ENCODE measurements at places on chromosomes 2 and 18.
A peak's percentile ranks its signal among the peaks of the same experiment; 100 is the strongest.

- peak; percentile 99 for DNase-seq
Observed at GRCh38 chr2:64750817-64751285, 97.1 kb upstream of the SERTAD2 start.

DNA sequence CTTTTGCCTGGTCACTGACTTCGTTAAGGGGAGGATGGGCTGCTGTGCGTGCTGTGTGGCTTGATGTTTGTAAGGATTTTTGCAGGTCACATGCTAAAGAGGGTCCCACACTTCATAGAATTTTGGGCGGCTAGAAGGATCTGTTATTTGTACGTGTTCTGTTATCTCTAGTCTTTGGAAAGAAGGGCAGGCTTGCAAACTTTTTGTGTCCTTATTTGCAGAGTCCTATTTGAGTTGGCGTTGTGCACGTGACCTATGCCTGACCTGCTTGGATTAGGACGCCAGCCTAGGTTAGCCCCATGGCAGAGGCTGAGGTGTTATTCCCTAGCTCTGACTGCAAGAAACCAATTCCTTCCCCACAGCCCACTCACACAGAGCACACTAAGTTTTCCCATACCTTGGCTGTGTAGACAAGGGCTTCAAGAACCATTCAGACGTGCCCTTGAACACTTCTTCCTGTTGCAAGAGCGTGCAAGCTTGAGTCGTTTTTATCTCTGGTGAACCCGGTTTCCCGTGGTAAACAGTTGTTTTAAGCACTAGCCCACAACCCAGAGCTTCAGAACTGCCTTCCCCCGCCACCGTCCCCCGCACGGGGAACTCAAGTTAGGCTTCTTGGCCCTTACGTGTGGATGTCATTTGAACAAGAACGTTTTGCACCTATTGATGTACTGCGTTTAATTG, 94.6 kb downstream of the LDLRAD4 start:
- DNase-seq: peak; percentile 9

GRCh38 chr2:3956406-3956805, 253.0 kb downstream of the DCDC2C start:
- DNase-seq: no peak

DNA sequence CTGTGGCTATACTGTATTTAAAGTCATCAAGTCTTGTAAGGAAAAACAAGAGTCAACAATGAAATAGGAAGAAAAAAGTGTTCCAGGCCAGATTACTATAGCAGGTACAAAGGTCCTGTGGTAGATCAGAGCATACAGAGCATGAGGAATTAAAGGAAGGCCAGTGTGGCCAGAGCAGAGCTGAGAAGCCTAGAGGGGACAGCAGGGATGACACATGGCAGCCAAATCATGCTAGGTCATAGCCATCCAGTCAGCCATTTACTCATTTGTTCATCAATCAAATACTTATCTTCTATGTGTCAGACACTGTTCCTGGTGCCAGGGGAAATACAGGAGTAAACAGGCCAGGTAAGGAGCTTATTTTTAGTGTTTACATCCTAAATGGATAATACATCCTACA, 24.3 kb downstream of the ADD2 start:
- DNase-seq: no peak

DNA sequence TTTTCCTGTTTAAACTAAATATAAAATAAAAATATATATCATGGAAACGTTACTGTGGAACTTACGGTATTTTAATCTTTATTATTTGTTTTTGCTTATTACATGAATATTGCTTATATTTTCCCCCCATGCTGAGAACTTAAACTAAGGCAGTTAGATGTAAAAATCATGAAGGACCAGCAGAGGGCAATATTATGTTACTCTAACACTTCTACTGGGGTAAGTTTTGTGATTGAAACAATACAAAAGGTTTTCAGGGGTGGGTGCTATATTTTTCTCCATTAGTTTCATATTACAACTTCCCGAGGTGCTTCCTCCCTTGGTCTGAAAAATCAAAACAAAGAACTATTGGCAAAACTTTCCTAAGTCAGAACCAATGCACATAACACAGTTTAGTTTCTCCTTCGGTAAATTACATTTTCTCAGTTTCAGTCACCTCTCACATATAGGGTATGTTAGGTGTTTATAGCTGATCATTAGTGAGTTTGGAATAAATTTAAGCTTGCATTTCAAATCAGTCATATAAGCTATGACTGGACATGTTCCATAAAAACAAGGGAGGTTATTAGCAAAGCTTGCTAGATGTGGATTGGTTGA, 54.8 kb downstream of the ZNF407 start:
- DNase-seq: no peak

GRCh38 chr2:128446049-128446873, 127.6 kb upstream of the HS6ST1 start:
- DNase-seq: no peak

GRCh38 chr2:16537347-16537746, 128.3 kb downstream of the CYRIA start:
- no peak for DNase-seq

GRCh38 chr18:63979409-63979920, 9.6 kb downstream of the SERPINB8 start:
- DNase-seq: peak; percentile 61

DNA sequence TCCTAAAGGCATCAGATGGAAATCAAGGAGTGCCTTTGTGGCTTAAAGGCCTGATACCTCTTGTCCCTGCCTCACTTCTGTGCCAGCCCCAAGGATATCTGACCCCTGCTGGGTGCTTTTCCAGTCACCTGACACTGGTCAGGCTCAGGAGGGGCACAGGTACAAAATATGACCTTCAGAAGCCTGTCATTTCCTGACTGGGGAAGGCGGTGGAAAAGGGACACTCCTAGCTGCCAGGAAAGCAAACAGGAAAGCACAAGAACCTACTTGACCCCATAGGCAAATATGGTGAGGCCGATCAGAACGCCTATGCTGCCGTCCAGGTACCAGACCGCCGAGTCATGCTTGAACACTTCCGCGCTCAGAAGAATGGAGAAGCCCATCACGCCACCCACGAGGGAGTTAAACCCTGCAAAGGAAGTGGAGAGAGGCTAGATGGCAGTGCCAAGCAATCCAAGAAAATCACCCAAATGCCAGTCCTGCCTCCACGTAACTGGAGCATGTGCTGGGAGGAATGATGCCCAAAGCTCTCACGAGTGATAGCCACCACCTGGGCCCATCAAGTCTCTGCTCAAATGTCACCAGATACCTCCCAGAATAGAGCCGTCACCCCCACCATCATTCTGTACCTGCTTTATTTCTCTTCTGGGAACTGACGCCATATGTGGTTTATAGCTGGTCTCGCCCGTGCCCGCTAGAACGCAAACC, 204.0 kb downstream of the MGAT5 start:
- DNase-seq: no peak

- no peak for DNase-seq
Observed at GRCh38 chr2:73223821-73224220, 9.2 kb downstream of the PRADC1 start.

- no peak for DNase-seq
Observed at GRCh38 chr2:239790721-239791120, 234.4 kb downstream of the NDUFA10 start.

DNA sequence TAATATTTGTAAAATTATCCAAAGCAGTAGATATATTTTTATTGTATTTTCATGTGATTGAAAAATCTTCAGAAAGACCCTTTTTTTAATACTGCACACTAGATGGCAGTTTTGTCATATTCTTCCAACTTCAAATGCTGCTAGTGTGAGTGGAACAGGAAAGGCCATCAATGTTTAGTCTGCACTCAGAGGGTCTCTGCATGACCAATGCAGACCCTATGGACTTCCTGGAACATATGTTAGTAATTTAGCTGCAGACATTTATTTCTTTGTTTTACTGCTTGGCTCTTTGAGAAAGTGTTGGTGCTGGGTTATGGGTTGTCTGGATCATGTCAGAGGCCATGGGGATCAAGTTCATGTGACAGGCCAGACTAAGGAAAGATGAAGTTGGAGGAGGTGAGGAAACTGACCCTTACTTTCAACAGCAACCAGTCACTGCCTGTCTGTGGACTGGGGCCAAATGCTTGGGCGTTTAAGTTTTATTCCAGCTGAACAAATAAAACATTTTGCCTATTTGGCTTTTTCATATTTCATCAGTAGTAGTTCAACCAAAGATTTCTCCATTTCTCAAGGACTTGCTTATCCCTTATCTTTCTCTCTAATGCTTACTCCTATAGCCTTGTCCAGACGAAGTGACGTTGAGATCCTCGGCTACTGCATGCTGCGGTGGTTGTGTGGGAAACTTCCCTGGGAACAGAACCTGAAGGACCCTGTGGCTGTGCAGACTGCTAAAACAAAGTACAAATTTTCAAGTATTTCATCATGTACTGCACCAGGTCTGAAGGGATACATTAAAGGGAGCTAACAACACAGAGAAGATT, 84.8 kb downstream of the VRK2 start:
- no peak for DNase-seq

DNA sequence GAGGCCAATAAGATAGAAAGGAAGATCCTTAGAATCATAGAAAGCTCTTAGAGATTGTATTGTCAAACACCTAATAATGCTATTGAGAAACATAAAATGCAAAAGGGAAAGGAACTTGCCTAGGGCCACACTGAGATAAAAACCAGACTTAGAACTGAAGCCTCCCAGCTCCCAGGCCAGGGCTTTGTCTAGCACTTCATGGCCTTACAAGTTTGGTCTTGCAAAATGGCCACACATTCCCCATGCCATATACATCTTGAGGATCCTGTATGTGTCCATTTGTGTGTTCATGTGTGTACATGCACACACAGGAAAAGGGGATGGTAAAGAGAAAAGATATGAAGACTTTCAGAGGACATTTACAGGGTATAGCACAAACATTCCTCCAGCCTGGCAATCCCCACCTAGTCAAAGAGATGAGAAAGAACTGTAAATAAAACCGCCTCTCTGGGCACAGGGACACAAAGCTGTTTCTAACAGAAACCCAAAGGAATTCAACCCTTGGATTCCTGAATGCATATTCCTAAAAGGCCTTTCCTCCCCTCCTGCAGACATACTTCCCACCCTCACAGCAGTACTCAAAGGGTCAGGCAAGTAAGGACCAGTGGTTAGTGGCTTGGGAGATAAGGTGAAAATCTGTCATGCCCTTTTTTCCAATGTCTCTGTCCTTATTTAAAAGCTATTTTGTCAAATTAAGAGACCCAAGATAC, 99.7 kb upstream of the KLHL29 start:
- no peak for DNase-seq

- DNase-seq: no peak
Observed at GRCh38 chr2:105671156-105671555, 73.6 kb upstream of the NCK2 start.

- no peak for DNase-seq
Observed at GRCh38 chr18:78751664-78752063, 228.0 kb upstream of the SALL3 start.

- DNase-seq: no peak
Observed at GRCh38 chr2:80035749-80036285, 268.7 kb downstream of the LRRTM1 start.

GRCh38 chr2:100119235-100119634, 23.2 kb downstream of the AFF3 start:
- DNase-seq: no peak

DNA sequence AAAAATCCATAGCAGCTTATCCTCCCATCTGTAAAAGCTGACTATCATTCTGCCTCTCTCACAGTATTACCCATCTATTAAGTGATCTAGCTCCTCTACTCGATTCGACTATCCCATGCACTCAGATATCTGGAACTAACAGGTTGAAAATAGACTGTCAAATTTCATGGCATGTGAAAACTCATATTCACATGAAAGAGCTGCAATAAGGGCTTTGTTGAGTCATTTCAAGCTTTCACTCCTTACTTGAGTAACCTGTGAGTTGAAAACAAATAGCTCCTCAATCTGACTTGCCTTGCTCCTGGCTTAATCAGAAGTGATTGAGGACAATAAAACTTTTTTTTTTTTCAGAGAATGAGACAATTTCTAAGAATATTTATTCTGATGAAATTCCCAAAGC, 192.4 kb upstream of the ERBB4 start:
- DNase-seq: no peak

DNA sequence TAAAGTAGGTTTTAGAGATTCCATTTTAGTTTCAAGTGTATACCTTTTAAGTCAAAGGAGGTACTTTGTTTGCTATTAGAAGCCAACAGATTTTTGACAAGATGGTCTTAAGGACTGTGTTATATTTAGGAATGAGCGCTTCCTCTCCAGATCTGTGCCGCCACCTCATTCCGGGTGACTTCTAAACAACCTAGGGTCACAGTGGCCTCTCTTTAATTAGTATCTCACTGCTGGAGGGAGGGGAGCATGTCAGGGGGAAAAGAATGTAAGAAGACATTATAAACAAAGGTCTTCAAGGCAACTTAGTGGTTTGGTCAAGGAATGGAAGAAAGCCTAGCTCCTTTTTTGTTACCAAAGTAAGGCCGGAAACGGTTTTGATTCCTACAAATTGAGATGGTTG, 67.0 kb downstream of the RBMS1 start:
- DNase-seq: no peak

DNA sequence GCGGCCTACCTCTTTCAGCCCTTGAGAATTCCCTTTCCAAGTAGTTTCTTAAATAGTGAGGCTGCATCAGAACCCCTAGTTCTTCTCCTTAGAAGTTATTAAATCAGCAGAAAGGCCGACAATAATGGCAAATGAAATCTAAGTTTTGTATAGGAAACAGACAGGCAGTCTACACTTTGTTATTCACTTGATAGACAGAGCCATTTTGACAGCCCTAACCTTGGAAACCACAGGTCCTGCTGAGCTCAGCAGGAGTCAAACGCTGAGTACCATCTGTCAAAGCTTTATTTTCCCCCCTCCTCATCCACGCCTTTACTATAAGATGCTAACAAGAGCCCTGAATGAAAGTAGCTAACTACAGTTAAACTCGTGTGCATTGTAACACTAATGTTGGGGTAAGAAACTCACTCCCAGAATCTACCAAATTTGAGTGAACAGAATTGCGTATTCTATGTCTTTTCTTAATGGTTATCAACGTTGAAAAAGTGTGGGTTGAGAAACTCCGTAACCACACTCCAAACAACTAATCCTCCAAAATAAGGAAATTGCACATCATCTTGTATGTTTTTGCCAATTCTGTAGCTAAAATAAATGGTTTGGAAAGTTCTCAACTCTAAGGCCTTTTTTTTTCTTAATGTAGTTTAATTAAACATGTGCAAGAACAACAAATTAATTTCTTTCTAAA, 90.6 kb upstream of the EFEMP1 start:
- DNase-seq: no peak

DNA sequence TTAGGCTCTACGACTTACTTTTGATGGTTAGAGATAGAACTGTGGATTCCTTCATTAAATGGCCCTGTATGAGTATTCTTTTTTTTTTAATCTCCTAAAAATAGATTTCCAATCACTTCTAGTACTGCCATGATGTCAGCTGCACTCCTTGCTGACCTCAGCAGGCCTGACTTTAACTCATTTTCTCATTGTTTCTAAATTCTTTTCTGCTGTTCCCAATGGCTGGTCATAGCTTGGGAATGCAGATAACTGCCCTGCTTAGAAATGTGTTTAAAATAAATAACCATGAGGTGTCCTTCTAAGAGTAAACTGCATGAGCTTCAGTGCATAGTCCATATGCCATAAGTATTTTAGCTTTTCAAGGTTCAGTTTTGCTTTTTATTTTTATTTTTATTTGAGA, 15.7 kb downstream of the CCDC85A start:
- no peak for DNase-seq
